ENCODE measurements at places on chromosomes 7 and 10. TPM values are rescaled to one million over a fixed set of nuclear protein-coding genes. Genes with fewer than 3 reads are reported as not detected.

The CHN2 gene
- polyA plus RNA-seq = 23.9 TPM

- no peak overlapping the region for H3K4me3 ChIP-seq
- no peak overlapping the region for H3K27ac ChIP-seq
- H3K4me1 ChIP-seq = no peaks in the 10 kb centered on the region
- DNase-seq = no peak
- no peaks in the 10 kb centered on the region for H3K27me3 ChIP-seq
Observed at GRCh38 chr7:151392002-151392401, 17.8 kb downstream of the WDR86 start.

GRCh38 chr7:86908948-86909347 lies 150.5 kb downstream of the ELAPOR2 start:
- H3K27ac ChIP-seq = no peak overlapping the region
- H3K36me3 ChIP-seq = no peaks in the 10 kb centered on the region
- peaks cover 16% of the 10 kb centered on the region for H3K27me3 ChIP-seq
- no peaks in the 10 kb centered on the region for H3K4me1 ChIP-seq
- DNase-seq = no peak

The EGFR gene
- not detected for polyA plus RNA-seq

DNA sequence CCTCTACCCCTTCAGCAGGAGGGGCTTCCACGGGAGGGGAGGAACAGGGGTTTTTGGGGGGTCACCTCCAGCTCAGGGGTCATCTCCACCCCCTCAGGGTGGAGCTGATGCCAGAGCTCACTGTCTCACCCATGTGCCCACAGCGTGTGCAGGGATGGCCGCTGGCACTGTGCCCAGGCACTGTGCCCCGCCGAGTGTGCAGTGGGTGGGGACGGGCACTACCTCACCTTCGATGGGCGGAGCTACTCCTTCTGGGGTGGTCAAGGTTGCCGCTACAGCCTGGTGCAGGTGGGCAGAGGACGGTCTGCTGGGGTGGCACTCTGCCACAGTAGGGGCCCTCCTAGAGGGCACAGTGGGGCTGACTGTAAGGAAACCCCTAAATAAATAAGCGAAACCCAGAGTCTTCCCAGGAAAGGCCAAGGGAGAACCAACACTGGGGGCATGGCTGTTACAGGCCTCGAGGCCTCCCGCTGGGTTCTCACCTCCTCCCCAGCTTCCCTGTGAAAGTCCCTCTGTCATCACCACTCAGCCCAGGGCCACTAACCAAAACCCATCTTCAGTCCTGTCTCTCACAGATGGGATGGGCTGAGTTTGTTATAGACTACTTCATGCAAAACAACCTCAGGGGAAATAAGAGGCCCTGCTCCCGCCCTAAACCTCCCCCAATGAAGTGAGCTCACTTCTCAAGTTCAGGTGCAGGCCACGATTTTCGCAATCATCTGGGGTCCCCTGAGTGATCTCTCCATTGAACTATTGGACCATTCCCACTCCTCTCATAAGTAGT lies 7.4 kb upstream of the ZNF467 start:
- no peaks in the 10 kb centered on the region for H3K4me1 ChIP-seq
- H3K4me3 ChIP-seq = no peak overlapping the region
- H3K27ac ChIP-seq = no peak overlapping the region
- no peak for DNase-seq
- no peaks in the 10 kb centered on the region for H3K36me3 ChIP-seq

DNA sequence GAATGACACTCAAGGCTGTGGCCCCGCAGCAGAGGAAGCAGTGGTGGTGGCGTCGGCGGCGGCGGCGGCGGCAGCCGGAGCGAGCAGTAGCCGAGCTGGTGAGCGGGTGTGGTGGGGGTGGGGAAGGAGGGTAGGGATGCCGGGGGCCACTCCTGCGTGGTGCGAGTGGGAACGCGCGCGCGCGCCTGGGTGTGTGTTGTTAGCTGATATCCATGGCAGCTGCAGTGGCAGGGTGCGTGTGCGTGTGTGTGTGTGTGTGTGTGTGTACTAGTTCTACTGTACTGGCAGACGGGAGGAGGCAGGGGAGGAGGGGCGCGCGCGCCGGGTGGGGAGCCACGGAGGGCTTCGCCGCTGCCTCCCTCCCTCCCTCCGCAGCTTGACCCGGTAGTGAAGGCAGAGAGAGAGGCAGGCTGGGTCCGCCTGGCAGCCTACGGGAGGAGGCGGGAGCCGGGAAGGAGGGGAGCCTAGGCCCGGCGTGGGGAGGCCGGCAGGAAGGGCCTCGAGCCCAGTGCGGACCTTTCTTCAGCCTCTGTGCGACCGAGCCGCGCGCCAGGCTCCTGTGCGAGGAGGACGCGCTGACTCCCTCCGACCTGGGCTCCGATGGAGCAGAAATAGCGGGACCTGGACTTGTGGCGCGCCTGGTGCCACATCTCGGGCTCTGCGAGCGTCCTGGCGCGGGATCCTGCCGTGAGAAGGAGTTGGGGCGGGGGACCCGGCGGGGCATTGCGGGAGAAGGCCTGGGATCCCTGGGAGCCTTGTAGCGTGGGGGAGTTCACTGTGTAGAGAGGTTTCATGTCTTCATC lies at the start of gene MAGI2:
MAGI2 (minus strand) TSS at position 110 of the 803 bp plus-strand sequence. CDS start 347 bp downstream, outside the sequence.
- H3K4me3 ChIP-seq = peak within 1 kb of the TSS; percentile 73
- no peak for DNase-seq
- H3K4me1 ChIP-seq = peaks cover 5% of the 10 kb centered on the region
- H3K27ac ChIP-seq = peak within 1 kb of the TSS; percentile 52

The ZNF488 gene
- polyA plus RNA-seq = not detected

DNA sequence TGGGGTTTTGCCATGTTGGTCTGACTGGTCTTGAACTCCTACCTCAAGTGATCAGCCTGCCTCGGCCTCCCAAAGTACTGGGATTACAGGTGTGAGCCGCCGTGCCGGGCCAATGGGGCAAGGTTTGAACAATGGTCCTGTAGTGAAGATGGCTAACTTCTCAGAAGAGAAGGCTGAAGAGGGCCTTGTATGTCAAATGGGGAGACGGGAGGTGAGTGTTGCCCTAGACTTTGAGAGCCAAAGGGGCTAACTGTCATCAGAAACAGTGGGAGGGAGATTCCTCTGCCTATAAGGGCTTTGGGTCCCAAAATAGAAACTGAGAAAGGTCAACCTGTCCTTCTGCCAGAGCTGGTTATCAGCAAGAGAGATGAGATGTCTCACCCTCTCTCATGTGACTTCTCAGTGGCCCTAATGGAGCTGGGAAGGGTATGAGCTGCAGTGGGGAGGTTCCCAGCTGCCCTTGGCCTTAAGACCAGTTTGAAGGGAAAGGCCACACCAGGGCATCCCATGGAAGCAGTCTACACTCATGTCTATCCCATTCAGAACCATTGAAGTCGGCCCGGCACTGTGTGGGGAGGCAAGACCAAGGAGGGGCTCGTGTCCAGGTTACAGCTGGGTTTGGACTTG lies 1.3 kb upstream of the SAMD8 start:
- peaks cover 57% of the 10 kb centered on the region for H3K4me1 ChIP-seq
- H3K4me3 ChIP-seq = peak overlapping the region; percentile 83
- DNase-seq = no peak
- H3K36me3 ChIP-seq = no peaks in the 10 kb centered on the region
- peaks cover 4% of the 10 kb centered on the region for H3K27me3 ChIP-seq
- H3K27ac ChIP-seq = peak overlapping the region; percentile 94

GRCh38 chr10:11525503-11525902 lies 85.9 kb downstream of the USP6NL start:
- H3K36me3 ChIP-seq = no peaks in the 10 kb centered on the region
- no peak overlapping the region for H3K4me3 ChIP-seq
- H3K27ac ChIP-seq = no peak overlapping the region

The CISD1 gene
- polyA plus RNA-seq = 47.1 TPM

DNA sequence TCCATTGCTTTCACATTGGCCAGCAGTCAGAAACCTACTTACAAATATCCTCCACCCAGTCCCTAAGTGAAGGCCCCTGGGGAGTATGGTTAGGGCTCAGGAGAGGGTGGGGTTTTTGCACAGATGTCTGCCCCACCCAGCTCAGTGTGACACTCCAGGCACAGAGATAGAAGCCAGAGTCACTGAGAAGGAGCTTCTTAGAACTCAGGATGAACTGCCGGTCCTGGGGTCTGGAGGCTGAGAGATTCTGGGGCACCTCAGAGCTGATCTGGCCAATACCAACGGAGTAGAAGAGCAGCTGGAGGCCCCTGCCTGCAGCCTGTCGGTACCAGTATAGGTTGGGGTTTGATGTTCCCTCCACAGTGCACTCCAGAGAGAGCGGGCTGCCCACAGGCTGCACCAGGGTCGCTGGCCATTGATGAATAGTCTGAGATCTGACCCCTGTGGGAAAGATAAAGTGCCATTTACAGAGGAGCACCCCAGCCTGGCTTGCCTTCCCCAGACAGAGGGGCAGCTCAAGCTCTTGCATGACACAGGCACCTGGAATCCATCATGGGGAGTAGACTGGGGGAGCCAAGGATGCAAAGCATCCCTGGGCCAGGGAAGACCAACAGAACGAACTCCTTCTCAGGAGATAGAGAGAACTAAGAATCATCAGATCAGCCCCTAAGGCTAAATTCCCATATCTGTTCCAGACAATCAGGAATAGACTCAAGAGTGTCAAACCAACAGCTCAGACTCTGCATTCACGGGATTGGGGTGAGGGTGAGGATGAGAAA lies 41.9 kb downstream of the PRSS2 start:
- no peak overlapping the region for H3K4me3 ChIP-seq
- H3K4me1 ChIP-seq = peaks cover 39% of the 10 kb centered on the region
- H3K27ac ChIP-seq = no peak overlapping the region
- H3K36me3 ChIP-seq = peaks cover 7% of the 10 kb centered on the region
- DNase-seq = no peak

GRCh38 chr7:43377196-43377960 lies 205.5 kb upstream of the STK17A start:
- peaks cover 8% of the 10 kb centered on the region for H3K27me3 ChIP-seq
- H3K4me3 ChIP-seq = no peak overlapping the region
- H3K27ac ChIP-seq = no peak overlapping the region
- no peak for DNase-seq

The PNLIP gene
- not detected for polyA plus RNA-seq

The NODAL gene
- not detected for polyA plus RNA-seq

DNA sequence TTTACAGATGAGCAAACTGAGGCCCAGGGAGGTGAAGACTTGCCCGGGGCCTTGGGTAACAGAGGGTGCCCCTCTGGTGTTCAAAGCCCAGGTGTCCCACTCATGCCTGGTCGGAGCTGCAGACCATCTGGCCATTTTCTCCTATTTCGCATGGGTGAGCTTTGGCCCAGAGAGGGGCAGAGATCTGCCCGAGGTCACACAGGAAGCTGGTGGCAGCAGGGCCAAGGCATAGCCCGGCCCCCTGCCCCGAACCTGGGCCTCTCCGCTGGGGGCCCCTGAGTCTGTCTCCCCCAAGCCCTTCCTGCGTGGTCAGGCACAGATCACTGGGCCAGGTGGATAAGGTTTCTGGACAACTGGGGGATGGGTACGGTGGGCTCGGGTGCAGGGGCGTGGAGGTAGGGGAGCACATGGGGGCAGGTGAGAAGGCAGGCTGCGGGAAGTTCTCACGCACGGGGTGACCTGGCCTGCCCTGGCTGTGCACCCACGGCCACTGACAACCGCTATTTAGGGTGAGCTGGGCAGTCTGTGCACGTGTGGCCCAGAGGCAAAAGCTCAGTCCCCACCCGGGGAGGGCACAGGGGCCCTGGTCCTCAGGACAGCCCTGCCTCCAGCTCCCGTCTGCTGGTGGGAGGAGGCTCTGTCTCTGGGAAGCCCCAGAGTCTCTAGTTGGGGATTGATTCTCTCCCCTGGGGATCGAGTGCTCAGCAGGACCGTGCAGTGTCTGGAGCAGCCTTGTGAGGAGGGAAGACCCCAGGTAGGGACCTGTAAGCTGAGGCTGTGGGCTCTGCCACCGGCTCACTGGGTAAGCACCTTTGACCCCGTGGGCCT lies 68.6 kb downstream of the UNCX start:
- H3K36me3 ChIP-seq = no peaks in the 10 kb centered on the region
- peaks cover 3% of the 10 kb centered on the region for H3K27me3 ChIP-seq
- H3K4me3 ChIP-seq = no peak overlapping the region
- no peak for DNase-seq
- H3K27ac ChIP-seq = no peak overlapping the region

DNA sequence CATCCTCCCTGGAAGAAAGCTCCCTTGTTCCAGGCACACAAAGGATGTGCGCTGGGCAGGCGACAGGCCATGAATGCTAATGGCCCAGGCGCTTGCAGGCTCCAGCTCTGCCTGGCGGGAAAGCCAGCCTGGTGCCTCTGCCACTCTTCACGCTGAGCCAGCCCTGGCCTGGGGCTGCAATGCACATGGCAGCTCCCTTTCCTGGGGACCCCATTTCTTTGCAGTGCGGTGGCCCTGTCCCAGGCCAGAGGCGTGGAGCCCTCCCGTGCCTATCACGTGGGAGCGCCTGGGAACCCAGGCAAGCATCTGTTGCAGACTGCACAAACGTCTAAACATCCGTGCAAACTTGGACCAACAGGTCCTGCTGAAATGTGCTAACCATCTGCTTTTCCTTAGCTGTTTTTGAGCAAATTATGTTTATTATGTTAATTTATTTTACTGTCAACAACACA lies 152.1 kb upstream of the LYZL2 start:
- H3K36me3 ChIP-seq = no peaks in the 10 kb centered on the region
- H3K4me1 ChIP-seq = peaks cover 18% of the 10 kb centered on the region
- H3K4me3 ChIP-seq = no peak overlapping the region
- H3K27me3 ChIP-seq = no peaks in the 10 kb centered on the region
- no peak for DNase-seq

The APBB1IP gene
- polyA plus RNA-seq = 29.8 TPM

DNA sequence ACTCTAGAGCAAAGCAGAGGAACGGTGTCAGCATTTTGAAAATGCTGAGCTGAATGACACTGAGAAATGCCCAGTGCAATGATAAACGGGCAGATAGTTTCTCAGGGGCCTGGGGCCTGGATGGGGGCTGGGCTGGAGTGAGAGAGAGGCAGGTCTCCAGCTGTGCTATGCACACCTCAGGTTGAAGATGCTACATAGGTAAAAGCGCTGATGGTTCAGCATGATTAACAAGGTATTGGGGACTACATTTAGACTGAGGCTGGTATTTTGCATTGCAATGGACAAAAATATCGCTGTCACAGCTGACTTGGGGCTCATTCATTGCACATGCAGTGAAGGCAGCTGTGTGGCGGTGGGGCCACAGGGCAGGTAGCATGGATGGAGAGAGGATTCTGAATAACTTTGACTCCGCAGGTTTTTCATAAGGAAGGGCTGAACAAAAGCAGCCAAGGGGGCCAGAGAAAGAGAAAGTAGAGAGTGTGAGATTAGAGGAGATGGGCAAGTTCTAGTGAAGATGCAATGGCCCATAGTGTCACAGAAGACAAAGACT lies 290.8 kb upstream of the ZNF32 start:
- no peak overlapping the region for H3K4me3 ChIP-seq
- H3K27ac ChIP-seq = peak overlapping the region; percentile 1
- peaks cover 32% of the 10 kb centered on the region for H3K4me1 ChIP-seq
- no peak for DNase-seq
- no peaks in the 10 kb centered on the region for H3K36me3 ChIP-seq
- peaks cover 9% of the 10 kb centered on the region for H3K27me3 ChIP-seq

The SLC39A12 gene
- polyA plus RNA-seq = not detected

The ZC3HAV1L gene
- polyA plus RNA-seq = 0.40 TPM

The C10orf62 gene
- polyA plus RNA-seq = not detected

GRCh38 chr10:43078986-43079273 lies 2.1 kb downstream of the RET start:
- no peak overlapping the region for H3K27ac ChIP-seq
- H3K4me3 ChIP-seq = no peak overlapping the region
- peaks cover 9% of the 10 kb centered on the region for H3K4me1 ChIP-seq
- peaks cover 4% of the 10 kb centered on the region for H3K27me3 ChIP-seq
- no peaks in the 10 kb centered on the region for H3K36me3 ChIP-seq
- DNase-seq = no peak

The ITGA8 gene
- polyA plus RNA-seq = not detected
